Naive thymus-derived CD4-positive, alpha-beta T cell (primary cell): ENCODE measurements at places on chromosomes 16 and 17. TPM values are rescaled to one million over a fixed set of nuclear protein-coding genes. Genes with fewer than 3 reads are reported as not detected.

Gene MRC2
- total RNA-seq = 3.4 TPM

Gene ZFPM1
- total RNA-seq = 18.1 TPM

- no peak overlapping the region for H3K4me3 ChIP-seq
- no peak overlapping the region for H3K27ac ChIP-seq
- no peaks in the 10 kb centered on the region for H3K4me1 ChIP-seq
- H3K27me3 ChIP-seq = no peaks in the 10 kb centered on the region
- no peaks in the 10 kb centered on the region for H3K36me3 ChIP-seq
These were observed 33.3 kb downstream of the PKD1L3 start for GRCh38 chr16:71966932-71967331.

DNA sequence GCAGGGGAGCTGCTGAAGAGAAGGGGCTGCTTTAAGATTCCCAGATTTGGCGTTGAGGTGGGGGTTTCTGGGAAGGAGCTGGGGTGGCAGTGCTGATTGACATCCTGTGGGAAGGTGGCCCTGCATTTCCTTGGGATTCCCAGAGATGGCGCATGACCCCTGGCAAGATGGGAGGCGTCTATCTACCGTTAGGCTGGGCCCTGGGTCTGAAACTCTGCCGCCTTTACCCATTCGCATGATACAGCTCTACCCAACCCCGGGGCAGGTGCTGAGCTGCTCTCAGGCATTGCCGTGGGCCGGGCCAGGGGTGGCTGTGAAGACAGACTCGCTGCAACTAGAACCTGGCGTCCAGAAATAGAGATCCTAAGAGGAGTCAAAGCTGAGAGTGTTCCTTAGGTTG lies 9.9 kb upstream of the MVD start:
- no peaks in the 10 kb centered on the region for H3K4me1 ChIP-seq
- no peak overlapping the region for H3K4me3 ChIP-seq
- H3K27ac ChIP-seq = no peak overlapping the region
- no peak for DNase-seq
- no peaks in the 10 kb centered on the region for H3K27me3 ChIP-seq

GRCh38 chr17:9842057-9842758 lies 16.5 kb downstream of the GLP2R start:
- no peak for DNase-seq
- H3K4me1 ChIP-seq = no peaks in the 10 kb centered on the region
- no peaks in the 10 kb centered on the region for H3K36me3 ChIP-seq
- no peak overlapping the region for H3K4me3 ChIP-seq

- no peak overlapping the region for H3K27ac ChIP-seq
- no peak overlapping the region for H3K4me3 ChIP-seq
- no peak for DNase-seq
- peaks cover 57% of the 10 kb centered on the region for H3K36me3 ChIP-seq
- no peaks in the 10 kb centered on the region for H3K27me3 ChIP-seq
- H3K4me1 ChIP-seq = no peaks in the 10 kb centered on the region
These were observed 4.1 kb downstream of the ZNF213 start for GRCh38 chr16:3138823-3139426.

Gene DNAH9
- not detected for total RNA-seq

Gene FAAP100
- total RNA-seq = 28.8 TPM

GRCh38 chr17:11239379-11239970 lies 1.5 kb upstream of the SHISA6 start:
- no peak overlapping the region for H3K27ac ChIP-seq
- H3K27me3 ChIP-seq = no peaks in the 10 kb centered on the region
- H3K4me3 ChIP-seq = no peak overlapping the region

Gene CCL22
- total RNA-seq = 1.9 TPM
